ENCODE measurements at places on chromosomes 4 and X.

DNA sequence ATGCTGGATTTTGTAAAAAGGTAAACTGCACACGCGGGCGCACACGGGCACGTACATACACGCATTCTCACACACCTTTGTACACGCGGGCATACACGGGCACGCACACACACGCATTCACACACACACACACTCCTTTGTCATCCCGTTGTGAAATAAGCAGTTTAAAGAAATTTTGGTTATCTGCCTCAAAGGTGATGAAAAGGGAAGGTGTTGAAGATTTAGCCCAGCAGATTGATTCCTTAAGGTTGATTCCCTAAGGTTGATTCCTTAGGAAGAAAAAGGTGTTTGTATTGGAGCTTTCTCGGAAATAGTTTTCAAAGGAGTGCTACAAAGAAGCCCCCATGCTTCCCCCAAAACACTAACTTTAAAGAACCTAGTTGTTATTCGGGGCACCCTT is 693 bp downstream of the ATP10D start:
- DNase-seq, result no peak

DNA sequence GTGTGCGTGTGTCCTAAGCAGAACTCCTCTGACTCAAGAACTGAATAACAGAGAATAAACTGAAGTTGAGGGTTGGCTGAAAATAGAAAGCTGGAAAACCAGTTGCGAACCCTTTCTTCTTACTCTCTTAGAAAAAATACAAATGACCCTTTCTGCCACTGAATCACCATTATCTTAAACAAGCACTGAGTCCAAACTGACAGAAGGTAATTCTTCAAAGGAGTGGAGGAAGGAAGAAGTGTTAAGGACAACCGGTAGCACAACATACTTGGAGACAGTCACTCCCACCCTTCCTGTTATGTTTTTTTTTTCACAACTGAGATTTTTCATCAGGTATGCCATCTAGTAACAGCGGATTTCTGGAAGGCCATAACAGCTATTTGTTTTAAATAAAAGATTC is 38.1 kb downstream of the HELQ start:
- DNase-seq, result no peak

GRCh38 chrX:19740744-19741143 is 146.7 kb downstream of the SH3KBP1 start:
- no peak for DNase-seq

- DNase-seq, result no peak
These were observed 148.8 kb downstream of the POLA1 start for GRCh38 chrX:24842486-24842885.

DNA sequence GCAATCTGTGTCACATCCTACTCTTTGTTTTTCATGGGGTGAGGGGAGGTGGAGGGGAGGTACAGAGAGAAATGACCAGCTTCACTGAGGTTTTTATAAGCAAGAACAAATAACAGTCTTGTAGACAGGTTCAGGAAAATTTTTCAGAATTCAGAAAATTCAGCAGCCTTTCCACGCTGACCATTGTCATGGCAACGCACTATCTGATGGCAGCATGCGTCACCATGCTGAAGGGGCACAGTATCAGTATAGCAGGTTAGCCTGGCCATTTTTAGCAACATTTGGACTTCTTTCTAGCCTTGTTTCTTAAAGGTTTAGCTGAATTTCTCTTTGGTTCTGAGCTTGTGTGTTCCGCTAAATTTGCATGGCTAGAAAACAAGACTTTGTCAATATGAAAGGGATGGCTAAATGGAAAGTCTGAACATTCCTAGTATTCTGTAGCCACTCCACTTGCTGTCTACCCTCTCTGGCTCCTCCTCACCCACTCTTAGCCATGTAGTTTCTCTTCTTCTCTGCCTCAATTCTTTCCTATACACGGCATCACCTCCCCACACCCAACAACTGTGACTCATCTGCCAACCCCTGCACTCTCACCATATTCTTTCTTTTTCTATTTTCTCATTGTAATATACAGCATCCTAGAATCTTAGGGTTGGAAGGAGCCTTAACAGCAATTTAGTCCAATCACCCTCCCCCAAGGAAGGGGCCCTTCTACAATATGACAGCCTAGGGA is 42.7 kb upstream of the CITED1 start:
- no peak for DNase-seq

GRCh38 chr4:113822555-113823290 is 61.2 kb upstream of the CAMK2D start:
- DNase-seq, result no peak

- DNase-seq, result no peak
These were observed 7.2 kb downstream of the ZNF185 start for GRCh38 chrX:152905081-152905420.

DNA sequence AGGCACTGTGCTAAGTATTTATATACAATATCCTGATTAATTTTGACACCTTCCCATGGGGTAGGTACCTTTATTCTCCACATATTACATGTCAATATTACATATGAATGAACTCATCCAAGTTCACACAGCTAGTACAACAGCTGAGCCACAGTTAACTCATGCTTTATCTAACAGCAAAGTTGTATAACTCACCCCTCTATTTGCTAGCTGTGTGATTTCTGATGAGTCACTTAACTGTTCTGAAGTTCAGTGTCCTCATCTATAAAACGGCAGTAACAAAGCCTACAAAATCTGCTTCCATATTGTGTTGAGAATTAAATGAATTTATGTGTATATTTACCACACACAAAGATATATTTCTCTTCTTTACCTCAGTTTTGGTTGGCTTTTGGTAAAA is 48.2 kb upstream of the KDR start:
- DNase-seq, result no peak

- DNase-seq, result no peak
These were observed 268.1 kb downstream of the DKK2 start for GRCh38 chr4:106767991-106768390.

- DNase-seq, result no peak
These were observed 1.9 kb upstream of the DGAT2L6 start for GRCh38 chrX:70175338-70175737.

DNA sequence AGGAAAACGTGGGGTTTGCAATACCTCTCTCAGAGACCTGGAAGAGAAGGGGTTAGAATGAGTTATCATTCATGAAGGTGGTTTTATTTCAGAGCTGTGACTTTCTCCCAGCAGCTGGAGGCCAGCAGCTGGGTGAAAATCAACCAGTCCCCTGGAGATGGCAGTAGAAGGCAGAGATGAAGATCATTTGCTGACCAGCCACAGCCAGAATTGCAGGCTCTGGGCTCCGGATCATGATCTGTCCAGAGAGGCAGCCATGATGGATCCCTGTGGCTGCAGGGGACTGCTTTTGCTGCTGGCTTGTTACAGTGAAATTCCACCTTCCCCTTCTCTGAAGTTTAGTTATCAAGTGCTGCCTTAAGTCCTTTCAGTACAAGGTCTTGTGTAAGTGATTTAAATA is 46.9 kb upstream of the TAB3 start:
- no peak for DNase-seq

DNA sequence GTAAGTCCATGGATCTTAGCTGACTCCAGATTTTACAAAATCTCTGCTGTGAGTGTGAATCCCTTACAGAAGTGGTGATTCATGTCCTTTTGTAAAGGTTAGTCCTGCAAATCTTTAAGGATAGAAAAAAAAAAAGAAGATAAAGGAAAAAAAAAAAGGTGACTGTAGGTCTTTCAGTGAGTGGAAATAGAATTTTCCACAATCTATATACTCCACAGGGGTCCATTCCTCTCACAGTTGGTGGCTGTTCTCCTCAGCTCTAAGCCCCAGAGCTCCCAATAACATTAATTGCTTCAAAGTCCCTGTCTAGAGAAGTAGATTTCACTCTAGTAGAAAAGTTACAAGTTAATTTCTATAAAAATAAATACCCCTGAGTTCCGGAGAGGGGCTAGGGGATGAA is 189.1 kb downstream of the NDST4 start:
- no peak for DNase-seq

GRCh38 chr4:110400086-110400485 is 75.9 kb upstream of the ENPEP start:
- no peak for DNase-seq

GRCh38 chrX:37753384-37753783 is 26.5 kb upstream of the CYBB start:
- DNase-seq, result no peak

DNA sequence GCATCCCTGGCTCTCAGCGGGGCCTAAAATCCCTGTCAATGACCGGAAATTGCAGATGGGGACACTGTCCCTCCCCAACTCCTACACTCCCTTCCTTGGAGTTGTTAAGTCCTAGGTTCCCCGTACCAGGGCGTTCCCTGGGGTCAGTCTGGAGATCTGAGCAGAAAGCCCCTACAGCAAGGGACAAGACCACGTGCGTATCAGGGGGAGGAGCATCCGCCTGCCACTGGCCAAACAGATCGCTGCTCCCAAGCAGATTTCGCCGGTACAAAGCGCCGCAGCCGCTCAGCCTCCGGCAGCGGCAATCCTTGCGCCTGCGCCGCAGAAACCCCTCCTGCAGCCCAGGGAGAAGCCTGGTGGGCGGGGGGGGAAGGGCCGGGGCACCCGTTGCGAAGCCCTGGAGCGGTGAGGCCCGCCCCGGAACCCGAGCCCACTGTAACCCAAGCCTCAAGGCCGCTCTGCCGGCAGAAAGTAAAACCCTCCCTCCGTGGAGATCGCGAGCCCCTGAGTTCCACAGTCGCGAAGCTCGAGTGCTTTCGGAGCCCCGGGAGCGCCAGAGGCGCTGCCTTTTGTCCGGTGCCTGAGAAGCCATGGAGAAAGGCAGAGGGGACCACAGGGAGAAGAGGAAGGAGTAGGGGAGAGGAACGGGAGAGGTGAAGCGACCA is 2.7 kb downstream of the CRMP1 start:
- no peak for DNase-seq
